ENCODE measurements at places on chromosomes 5 and 9.
A peak's percentile ranks its signal among the peaks of the same experiment; 100 is the strongest.

DNA sequence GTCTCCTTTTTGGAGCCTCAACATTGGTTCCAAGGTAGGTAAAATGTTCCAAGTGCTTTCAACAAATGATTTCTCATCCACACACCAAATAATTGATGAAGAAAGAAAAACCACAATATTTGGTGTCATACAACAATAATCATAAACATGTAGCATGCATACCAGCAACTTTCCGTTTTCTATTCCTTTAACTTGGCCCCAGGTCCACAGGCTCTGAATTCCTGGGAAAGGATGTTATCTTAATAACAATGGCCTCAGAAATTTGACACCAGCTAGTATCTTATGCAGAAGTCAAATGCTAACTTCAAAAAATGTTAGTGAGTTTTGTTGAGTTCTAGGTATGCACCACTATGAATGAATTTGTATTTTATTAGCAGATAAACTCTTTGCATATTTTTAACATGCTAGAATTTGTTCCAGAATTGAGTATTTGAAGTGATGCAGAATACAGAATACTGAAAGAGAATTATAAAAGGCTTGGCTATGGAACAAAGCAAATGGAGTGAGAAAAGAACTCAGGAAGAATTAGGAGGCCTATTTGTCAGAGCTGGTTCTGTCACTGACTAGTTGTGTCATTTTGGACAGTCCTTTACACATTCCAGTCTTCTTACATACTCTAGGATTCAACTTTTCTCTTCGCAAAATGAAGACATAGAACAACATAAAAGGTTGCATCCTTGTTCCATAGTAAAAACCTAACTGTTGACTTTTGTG, 435.3 kb upstream of the TNC start:
- no peak for DNase-seq

DNA sequence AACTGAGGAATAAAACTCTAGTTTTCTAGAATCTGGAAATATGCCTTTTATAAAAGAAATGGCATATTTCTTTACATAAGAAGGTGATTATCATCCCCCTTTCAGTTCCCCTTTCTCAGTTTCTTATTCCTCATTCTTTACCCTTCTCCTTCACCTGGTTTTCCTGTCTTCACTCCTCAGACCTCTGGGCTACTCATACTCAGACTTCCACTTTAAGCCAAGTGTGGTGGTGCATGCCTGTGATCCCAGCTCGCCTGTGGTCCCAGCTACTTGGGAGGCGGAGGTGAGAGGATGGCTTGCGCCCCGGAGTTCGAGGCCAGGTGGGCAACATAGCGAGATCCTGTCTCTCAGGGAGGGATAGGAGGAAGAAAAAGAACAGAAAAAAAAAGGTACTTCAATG, 57.2 kb downstream of the RANBP6 start:
- DNase-seq = no peak

DNA sequence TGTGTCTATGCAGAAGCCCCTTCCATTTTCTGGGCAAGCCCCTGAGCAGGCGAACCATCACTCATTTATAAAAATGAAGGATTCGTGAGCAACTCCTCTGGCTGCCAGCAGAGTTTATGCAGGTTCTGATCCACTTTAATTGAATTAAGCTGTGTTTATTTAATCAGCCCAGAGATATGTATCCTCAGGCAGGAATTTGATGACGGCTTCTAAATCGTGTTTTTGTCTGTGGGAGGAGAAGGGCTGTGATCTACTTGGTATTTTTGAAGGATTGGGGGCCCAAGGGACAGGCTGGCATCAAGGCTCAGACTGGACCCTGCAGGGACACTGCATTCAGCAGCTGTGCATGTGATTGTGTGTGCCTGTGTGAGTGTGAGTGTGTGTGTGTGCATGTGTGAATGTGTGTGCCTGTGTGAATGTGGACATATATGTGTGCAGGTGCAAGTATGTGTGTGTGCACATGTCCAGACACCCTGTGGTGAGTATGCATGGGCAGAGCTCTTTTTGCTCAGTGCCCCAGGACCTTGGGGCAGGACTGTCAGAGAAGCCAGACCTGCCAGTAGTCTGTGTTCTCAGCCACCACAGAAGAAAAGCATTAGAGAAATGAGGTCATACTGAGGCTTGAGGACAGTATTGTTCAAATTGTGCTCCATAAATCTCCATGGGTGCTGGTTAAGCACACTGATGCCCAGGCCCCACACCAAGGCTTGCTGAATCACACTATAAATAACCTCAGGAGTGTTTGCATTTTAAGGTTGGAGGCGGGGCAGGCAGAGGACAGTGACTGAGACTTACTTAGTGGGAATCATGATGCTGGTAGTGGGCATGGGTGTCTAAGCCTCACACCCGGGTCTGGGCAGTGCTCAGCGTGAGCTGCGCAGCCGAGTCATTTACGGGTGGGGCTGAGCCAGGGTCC, 164.0 kb downstream of the CARTPT start:
- DNase-seq = no peak

GRCh38 chr9:21078702-21079101, 960 bp upstream of the IFNB1 start:
- DNase-seq = no peak

GRCh38 chr9:99637641-99638040, 184.0 kb upstream of the NR4A3 start:
- no peak for DNase-seq

- peak; percentile 43 for DNase-seq
These were observed 5.4 kb upstream of the HBEGF start for GRCh38 chr5:140351609-140352334.

DNA sequence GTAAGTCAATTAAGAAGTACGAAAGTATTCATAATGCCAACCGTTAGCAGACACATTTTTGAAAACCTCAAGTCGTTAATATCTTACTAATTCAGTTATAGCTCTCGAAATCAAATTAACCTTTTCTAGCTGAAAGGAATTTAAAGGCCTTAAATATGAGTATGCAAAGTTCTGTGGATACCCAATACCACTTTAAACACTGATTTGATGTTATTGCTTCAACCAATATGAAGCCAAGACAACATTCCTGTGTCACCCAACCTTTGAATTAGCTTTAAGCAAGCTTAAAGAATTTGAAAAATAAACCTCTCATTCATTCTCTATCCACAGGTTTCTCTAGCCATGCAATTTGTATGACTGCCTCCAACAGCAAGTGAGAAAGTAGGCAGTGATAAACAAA, 204.5 kb downstream of the MCTP1 start:
- DNase-seq = no peak

GRCh38 chr5:38556088-38556598, 303 bp downstream of the LIFR start:
- DNase-seq = no peak

GRCh38 chr9:132800038-132800648, 77.9 kb downstream of the AK8 start:
- DNase-seq = peak; percentile 50

DNA sequence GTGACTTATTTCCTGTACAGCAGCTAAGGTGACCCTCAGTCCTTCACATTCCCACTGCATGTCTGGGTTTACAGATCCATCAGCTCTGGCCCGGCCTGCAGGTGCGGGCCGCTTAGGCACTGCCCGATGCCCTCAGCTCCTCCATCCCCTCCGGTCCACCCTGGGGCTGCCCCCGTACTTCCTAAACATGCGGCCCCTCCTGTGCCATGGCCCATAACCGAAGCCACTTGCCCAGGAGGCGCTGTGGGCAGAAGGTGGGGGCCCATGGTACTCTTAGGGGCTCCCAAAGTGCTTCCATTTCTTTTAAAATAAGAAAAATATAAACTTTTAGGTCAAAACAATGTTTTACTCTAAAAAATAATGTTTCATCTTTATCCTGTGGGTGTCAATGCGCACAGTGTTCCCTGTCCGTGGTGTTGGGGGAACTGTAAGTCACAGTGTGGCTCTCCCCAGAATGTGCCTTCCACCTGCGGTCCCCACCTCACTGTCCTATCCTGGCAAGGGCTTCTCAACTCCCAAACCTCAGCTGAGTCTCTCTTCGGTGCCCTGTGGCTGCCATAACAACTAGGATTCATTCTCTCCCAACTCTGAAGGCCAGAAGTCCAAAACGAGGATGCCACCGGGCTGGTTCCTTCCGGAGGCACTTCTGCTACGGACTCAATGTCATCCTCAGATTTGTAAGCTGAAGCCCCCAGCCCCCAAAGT, 132.7 kb upstream of the LPCAT1 start:
- no peak for DNase-seq

DNA sequence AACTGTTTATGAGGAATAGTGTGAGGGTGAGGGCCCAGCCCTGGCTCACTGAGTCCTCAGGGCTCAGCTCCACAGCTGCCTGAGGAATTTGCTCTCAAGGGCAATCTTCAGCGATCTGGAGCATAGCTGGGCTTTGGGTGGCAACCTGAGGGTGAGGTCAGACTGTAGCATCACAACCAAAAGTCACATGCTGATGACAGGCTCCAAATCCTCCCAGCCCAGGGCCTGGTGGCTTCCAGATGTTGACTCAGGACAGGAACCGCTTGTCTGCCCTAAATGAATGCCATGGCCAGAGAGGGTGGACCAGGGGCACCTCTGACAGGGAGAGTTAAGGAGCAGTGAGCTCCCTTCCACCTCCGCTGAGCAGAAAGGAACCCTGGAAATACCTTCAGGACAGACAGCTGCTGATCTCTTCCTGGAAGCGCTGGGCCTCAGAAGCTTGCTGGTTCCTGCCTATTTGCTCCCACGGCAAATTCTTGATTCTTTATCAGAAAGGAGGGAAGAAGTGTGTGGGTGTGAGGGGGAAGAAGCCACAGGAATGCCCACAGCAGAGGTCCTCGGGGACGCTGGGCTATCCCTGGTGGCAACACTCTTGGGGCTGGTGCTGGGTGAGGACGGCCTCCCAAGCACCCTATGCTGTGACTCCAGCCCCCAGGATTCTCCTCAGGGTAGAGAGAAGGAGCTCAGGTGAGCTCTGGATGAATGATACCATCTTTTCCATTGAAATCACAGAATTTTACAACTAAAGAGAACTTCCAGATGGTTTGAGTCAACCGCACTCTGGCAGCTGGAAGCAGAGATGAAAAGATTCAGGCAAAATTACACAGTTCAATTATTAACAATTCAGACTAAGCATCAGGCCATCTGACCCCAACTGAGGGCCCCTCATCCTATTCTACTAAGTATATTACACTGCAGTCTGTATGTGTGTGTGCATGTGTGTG, 13.8 kb upstream of the CTSL start:
- no peak for DNase-seq

DNA sequence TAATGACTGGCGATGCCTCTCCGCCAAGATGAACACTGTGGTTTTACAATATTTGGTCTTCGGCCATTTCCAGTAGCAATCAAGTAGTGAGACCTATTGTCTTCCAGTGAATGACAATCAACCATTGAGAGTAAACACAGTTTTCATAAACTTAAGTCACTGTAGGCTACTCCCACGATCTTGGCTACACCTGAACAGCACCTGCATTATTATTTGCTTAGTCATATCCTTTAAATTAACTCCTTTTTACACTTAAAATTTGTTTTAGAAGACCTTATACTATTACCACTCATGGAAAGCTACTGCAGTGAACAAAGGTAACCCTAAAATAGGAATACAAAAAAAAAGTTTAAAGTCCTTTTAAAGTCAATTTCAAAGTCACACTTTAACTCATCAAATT, 58.2 kb downstream of the ZNF354C start:
- DNase-seq = no peak

DNA sequence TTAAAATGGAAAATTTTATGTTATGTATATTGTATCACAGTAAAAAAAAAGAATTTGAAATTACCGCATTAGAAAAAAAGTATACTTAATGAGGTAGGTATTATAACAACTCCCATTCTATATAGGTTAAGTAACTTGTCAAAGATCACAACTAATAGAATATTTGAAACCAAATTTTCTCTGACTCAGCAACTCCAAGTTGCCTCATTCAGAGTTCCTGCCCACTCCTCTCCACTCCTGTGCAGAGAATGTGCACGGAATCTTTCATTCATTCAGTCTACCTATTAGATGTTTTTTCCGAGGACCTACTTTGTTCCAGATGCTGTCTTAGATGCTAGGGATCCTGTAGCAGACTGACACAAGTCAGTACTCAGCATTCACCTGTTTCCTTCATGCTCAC, 15.4 kb downstream of the SH3TC2 start:
- DNase-seq = no peak

DNA sequence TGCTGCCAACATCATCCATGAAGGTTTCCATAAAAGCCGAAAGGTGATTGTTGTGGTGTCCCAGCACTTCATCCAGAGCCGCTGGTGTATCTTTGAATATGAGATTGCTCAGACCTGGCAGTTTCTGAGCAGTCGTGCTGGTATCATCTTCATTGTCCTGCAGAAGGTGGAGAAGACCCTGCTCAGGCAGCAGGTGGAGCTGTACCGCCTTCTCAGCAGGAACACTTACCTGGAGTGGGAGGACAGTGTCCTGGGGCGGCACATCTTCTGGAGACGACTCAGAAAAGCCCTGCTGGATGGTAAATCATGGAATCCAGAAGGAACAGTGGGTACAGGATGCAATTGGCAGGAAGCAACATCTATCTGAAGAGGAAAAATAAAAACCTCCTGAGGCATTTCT, 10.1 kb downstream of the TLR4 start:
- DNase-seq = no peak

DNA sequence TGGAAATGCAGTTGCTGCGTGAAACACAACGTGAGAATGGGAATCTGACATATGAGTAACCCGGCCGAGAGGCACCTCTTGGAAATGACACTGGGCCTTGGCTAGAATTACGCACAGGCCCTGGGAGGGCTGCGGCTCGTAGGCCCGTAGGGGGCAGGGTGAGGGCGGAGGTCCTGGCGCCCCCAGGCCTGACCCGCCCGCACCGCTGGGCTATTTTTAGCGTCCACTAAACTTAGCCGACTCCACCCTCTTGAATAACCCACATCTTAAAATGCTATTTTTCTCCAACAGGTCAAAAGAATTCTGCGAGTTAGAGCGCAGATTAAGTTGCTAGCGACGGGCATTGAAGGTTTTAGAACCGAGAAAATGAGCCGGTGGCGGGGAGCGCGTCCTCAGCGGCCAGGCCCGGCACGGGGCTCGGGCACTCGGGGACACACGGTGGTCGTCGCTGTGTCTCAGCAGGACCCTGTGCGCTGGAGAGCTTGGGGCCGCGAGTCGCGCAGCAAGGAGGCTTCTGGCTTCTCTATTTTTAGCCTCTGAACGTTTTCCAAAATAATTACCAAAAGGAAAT, 168.5 kb downstream of the AUH start:
- peak; percentile 37 for DNase-seq

GRCh38 chr5:42950456-42951292, 89.4 kb downstream of the ANXA2R start:
- peak; percentile 91 for DNase-seq

DNA sequence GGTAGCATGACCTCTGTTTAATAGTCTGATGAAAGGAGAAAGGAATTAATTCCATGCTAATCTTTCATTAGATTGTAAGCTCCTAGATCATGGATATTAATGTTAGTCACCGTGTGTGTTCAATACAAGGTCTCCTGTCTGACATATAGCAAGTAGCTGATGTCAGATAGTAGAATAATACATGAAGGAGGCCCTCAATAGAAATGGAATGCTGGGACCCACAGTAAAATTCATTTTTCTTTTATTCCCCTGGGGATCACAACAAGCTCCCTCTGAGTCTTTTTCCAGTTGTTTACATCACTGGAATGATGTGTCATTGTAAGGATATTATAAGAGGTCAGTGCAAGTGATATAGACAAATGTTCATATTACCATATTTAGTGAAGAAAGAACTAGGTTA, 240.3 kb upstream of the TRPC7 start:
- DNase-seq = no peak

- DNase-seq = no peak
These were observed 96.0 kb upstream of the SLC28A3 start for GRCh38 chr9:84436386-84437109.

GRCh38 chr5:142235050-142235797, 89.6 kb downstream of the SPRY4 start:
- no peak for DNase-seq

- no peak for DNase-seq
These were observed 3.7 kb upstream of the COL5A1 start for GRCh38 chr9:134637696-134638501.
